ENCODE measurements at places on chromosomes 3 and 15.
A peak's percentile ranks its signal among the peaks of the same experiment; 100 is the strongest.

DNA sequence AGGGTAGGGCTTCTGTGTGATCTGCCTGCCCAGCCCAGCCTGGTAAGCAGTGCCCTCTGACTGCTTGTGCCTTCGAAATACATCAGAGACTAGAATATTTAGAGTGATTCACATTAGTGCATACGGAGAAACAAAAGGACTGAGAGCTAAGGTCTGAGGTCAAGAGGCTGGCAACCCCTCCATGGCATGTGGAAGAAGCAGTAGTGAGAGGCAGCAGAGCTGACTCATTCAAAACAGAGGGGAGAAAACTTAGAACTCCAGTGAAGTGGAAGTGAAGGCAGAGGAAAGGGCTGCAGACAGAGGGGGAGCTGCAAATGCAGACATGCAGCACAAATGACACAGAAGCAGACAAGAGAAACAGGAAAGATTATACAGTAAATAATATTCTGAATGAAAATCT is 61.6 kb downstream of the ULK4 start:
- DNase-seq: no peak

- no peak for DNase-seq
These were observed 81.0 kb downstream of the CLDN11 start for GRCh38 chr3:170499562-170500156.

GRCh38 chr3:49916686-49917085 is 12.9 kb downstream of the MON1A start:
- no peak for DNase-seq

DNA sequence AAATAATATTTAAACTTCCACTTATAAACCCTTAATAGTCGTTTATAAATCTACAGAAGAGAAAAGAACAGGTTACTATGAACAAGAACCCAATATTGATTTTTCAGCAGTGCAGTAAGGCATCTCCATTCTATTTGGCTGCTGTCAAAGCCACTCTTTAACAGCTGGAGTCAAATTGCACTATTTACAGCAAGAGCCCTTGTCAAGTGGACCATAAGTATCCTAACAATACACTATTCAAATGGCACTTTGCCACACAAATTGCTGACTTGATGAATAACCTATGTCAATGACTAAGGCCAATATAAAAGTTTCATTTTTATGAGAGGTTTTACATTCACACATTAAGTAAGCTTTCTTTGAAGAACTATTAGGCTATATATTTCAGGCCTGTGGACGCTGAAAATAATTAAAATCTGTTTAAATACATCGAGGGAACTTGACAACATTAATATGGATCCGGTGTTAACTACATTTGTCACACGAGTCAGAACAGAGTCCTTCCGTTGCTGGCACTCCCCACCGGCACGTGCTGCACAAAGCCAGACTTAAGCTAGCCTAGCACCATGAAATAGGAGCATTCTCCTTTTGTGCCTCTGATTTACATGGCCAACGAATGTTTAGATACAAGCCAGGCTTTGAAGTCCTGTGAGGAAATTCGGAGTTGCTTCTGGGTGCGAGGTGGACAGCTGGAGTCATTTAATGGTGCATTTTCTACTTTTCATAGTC is 100.5 kb downstream of the WDR72 start:
- no peak for DNase-seq

DNA sequence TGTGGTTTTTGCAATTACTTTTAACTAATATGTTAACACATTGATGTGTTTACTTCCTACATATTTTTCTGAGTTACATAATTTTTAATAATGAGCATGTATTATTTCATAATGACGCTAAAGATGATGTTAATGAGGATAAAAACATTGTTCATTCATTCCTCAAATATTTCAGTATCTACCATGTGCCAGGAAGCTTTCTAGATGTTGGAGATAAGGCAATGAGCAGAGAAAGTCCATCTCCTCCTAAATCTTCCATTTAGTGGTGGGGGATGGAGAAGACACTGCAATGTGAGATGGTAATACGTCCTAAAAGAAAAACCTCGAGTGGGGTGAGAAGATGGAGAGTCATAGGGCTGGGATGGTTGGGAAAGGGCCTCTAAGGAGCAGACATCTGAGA is 132.7 kb downstream of the MYLK start:
- DNase-seq: no peak

GRCh38 chr3:61078048-61078752 is 173.1 kb downstream of the FHIT start:
- DNase-seq: no peak

- no peak for DNase-seq
These were observed 43.0 kb downstream of the ARRDC4 start for GRCh38 chr15:98003518-98003917.

GRCh38 chr15:50911001-50911400 is 2.5 kb downstream of the AP4E1 start:
- DNase-seq: no peak

DNA sequence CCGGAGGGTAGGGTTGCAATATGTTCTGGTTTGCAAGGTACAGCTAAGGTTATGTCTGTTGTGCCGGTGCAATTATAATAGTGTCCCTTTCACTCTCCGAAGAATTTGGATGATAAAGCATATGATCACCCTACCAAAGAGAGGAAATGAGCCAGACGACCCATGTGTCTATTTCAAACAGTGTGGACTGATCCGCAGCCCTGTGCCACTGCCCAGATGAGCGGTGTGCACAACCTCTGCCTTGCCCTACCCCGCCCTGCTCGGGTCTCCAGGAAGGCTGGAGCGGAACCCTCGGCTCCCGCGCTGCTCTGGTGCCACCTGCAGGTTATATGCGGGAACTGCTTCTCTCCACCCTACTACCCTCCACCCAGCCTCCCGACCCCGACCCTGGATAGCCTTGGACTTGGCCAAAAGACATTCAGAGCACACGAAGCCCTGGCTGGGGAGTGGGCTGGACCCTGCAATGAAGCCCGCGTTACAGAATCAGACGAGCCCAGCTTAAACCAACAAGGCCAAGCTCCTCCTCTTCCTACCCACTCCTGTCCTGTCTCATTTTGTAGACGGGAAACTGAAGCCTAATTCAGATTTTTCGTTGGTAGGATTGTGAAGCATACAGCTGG is 68.4 kb upstream of the CHRNB4 start:
- peak; percentile 42 for DNase-seq

DNA sequence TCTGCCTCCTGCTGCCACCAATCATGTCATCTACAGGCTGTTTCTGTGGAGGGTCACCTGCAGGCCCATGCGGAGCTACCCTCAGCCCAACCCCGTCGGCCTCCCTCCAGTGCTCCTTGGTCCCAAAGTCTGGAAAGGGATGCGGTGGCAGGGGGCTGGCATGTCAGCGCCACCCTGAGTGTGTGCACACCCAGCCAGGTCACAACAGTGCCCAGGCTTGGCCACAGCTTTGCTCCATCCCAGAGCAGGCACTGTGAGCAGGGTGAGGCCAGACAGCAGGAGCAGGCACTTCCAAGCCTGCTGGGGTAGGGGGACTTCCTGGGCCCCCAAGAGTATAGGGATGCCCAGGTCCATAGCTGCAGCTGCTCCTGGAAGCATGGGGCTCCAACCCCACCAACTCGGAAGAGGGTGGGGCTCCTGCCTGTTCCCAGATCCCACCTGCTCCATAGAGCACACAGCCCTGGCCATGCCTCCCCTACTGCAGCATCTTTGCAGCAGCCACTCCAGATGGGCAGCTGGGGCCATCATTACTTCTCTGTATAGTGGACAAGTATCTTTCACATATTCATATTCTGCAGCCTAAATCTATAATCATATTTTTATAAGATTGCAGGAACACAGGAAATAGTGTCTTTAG is 109.3 kb downstream of the CBLB start:
- DNase-seq: no peak

GRCh38 chr15:48966595-48967301 is 3.0 kb upstream of the SHC4 start:
- no peak for DNase-seq

DNA sequence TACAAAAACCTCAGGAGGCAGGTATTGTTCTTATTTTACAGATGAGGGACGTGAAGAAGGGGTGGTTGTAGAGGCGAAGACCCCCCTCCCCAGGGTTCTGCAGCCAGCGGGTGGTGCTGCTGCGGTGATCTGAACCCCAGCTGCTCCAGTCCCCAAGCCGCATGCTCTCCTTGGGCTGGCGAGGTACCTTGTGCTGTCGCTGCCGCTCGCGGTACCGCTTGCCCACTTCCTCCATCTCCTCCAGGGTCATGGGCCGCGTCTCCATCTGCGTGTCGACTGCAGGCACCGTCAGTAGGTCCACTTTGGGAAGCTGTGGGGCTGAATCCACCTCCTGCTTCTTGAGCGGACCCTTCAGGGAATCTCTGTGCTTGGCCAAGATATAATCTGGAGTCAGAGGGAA is 17.5 kb downstream of the EFCAB12 start:
- no peak for DNase-seq

GRCh38 chr3:42764115-42764514 is 8.9 kb downstream of the CCDC13 start:
- no peak for DNase-seq

GRCh38 chr15:59329570-59330350 is 42.9 kb downstream of the MYO1E start:
- no peak for DNase-seq

DNA sequence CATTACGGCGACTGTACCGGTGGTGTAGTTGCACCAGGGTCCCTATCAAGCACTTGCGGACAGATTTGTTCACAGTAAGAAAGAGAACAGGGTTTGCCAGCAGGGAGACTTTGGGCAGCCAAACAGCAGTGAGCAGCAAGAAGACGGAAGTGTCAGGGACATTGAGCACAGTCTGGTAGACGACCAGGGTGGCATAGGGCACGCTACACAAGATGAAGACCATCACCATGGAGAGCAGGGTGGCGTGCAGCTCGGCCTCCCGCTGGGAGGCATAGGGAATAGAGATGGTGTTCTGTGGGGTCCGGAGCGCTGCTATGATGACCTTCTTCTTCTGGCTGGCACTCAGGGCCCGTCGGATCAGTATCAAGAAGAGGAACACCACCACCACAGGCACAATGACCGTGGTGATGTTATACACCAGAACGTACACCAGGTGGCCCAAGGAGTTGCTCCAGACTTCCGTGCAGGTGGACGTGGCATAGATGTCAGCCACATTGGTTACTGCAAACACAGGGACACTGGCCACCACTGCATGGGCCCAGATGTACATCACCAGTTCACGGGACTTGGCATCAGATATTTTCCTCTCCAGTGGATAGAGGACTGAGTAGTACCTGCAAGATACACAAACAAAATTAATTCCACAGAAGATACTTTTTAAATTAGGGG is 19.1 kb upstream of the FSIP1 start:
- no peak for DNase-seq

- no peak for DNase-seq
These were observed 737 bp downstream of the DNAJA4 start for GRCh38 chr15:78265137-78265460.

GRCh38 chr3:55562700-55563099 is 75.6 kb upstream of the WNT5A start:
- no peak for DNase-seq

GRCh38 chr3:37249717-37250116 is 75.3 kb upstream of the LRRFIP2 start:
- DNase-seq: no peak

GRCh38 chr3:153162513-153163392 is 727 bp downstream of the RAP2B start:
- DNase-seq: peak; percentile 16

- no peak for DNase-seq
These were observed 24.3 kb downstream of the PDZRN3 start for GRCh38 chr3:73600293-73600938.

GRCh38 chr3:41893977-41894376 is 67.9 kb downstream of the ULK4 start:
- no peak for DNase-seq

DNA sequence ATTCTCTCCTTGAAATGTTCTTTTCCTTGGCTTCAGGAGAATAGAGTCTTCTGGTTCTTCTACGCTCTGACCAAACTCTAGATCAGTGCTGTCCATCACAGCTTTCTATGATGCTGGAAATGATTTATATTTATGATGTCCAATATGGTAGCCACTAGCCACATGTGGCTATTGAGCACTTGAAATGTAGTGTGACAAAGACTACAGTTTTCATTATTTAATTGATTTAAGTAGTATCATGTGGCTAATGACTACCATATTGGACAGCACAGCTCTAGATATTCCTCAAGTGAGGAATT is 2.9 kb downstream of the LNP1 start:
- DNase-seq: no peak

- DNase-seq: no peak
These were observed 178.2 kb downstream of the TNIK start for GRCh38 chr3:171282041-171282440.

DNA sequence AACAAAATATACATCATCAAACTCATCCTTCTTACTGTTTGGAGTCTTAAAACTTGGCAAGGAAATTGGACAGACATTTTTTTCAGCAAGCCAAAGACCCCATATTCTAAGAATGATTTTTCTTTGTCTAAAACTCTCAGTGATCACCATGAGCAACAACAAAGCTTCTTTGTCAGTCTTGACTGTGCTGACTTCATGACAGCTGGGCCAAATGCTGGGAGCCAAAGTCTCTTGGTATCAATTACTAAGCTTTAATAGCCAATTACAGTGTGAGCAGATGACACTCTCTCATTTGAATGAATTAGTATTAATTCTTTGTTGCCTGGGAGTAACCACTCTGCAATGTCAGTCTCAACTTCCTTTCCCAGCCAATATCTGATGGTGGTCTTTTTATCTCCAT is 48.1 kb upstream of the GK5 start:
- no peak for DNase-seq

DNA sequence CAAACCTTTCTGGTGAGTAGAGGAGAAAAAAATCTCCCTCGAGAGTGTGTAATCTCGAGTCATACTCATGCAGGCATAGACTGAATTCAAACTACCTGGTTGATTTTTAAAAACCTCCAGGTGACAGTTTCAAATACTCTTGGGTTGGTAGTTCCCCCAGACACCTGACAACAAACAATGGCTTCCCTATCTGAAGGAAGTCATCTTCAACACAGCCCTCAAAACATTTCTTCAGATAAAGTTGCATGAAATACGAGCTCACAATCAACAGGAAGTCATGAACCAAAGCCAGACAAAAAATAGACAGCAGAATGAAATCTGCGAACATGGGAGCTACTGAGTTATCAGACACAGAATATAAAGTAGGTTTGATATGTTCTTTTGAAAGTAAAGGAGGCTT is 112.8 kb downstream of the ST8SIA2 start:
- no peak for DNase-seq

DNA sequence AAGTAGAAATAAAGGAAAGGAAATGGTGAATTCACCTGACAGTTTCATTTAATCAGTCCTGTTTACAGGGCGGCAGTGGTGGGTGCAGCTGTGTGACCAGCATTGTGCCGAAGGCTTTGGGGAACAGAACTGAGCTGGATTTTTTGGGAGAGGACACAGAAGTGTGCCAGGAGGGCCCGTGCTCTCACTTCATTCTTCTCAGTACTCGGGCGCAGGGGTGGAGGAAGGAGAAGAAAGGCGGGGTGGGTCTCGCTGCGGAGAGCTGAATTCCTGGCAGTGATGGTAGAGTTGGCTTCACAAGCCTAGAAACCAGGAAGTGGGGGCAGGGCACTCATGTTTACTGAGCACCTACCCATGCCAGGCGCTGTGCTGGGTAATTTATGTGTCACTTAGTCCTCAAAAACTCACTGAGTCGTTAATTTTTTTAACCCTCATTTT is 64.6 kb downstream of the CRTC3 start:
- peak; percentile 62 for DNase-seq

Data from stimulated activated CD4-positive, alpha-beta T cell treated with anti-CD3 and anti-CD28 coated beads, Interleukin-4, amount 100 ng/mL, for 4 hours (primary cell).